LoVo (cell line): ENCODE measurements at places on chromosomes 7 and 10.

GRCh38 chr7:47239931-47240421, 341.9 kb downstream of the TNS3 start:
- no peak for DNase-seq

GRCh38 chr10:19046679-19047078, 1.9 kb upstream of the MALRD1 start:
- DNase-seq, result peak; percentile 10

GRCh38 chr7:49669692-49670260, 103.7 kb upstream of the VWC2 start:
- no peak for DNase-seq

DNA sequence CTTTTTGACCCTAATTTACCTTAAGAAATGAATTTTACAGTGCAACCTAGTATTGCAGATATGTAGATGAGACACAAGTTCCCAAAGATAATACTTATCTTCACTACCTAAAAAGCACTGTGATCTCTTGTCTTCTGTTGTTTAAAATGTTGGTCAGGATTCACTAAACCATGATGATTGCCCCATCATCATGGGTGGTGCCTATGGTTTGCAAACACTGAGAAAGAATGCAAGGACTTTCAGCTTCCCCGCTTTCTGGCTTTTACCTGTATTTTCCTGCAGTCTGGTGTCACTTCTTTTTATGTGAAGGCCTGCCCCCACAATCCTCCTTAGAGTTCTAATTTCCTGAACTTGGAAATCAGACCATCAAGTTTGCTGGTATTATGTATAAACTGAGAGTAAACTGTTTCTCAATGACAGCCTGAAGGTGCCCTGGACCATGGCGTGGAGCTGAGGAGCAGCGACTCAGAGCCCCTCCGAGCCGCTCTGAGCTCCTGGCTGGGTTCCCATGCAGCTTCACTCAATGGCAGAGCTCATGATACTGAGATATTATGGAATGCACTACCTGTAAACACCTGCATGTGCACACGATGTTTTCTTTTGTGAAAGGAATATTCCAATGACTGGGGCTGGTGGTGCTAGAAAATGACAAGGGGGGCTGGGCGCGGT, 118.4 kb upstream of the EFCAB10 start:
- no peak for DNase-seq

DNA sequence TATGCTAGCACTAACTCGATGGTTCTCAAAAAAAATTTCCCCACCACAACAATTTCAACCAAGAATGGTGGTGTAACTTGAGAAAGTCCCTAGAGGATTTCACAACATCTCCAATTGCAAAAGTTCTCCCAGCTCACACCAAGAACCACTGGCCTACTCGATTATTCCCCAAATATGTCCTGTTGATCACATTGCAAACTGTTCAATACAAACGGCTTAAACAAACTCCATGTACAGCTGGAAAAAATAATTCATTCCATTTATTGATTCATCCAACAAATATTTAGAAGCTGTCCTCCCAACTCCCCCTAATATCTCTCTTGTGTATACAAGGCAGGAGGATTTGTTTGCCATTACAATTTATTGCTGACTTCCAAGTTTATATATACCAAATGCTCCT, 19.1 kb downstream of the TMEM176B start:
- DNase-seq, result no peak

- peak; percentile 11 for DNase-seq
Measured at GRCh38 chr10:104328896-104329710, 9.2 kb downstream of the ITPRIP start.

GRCh38 chr10:74058658-74059057, 60.7 kb downstream of the VCL start:
- no peak for DNase-seq

- DNase-seq, result no peak
Measured at GRCh38 chr10:3485057-3485686, 299.8 kb downstream of the KLF6 start.

GRCh38 chr10:122236690-122237306, 34.3 kb upstream of the BTBD16 start:
- DNase-seq, result no peak

DNA sequence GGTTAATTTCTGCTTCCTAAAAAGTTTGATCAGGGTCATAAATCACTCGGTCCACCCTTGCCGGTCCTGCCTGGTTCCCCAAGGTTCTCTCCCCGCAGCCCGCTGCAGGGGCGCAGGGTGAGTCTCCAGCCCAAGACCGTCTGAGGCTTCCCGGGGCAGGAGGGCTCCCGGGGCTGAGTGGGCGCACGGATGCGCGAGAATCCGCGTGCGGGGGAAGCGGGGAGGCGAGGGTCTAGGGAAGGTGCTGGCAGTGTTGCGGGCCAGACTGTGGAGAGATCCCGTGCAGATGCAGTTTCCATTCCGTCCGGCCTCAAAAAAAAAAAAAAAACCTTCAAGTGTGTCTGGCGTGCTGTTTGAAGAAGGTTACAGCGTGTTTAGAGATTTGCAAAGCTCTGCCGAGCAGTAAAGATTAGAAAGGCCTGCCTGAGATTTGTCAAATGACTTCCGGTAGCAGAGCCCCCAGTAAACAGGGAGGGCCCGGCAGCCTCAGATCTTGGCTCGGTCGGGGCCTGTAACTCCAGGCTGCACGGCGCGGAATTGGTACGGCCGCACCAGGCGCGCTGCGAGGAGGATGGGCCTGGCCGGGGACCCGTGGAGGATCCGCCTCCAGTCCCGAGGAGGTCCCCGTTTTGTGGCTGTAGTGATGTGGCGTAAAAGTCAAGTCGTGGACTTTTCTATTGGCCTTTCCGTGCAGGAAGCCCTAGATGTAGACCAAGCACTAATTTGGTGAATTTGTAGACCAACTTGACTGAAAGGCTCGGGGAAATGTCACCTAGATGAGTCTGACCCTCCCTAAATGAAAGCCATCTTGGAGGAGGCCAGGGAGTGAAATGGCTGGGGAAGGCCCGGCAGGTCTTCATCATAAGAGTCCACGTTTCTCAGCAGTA, 293.2 kb upstream of the NFE2L3 start:
- DNase-seq, result peak; percentile 51

- no peak for DNase-seq
Measured at GRCh38 chr7:138246428-138246827, 170.2 kb downstream of the AKR1D1 start.

GRCh38 chr7:139821349-139822105, 7.5 kb upstream of the TBXAS1 start:
- DNase-seq, result no peak
